ENCODE measurements at places on chromosomes 2 and 18.
A peak's percentile ranks its signal among the peaks of the same experiment; 100 is the strongest.

GRCh38 chr18:45321520-45321919 is 293.8 kb upstream of the SLC14A2 start:
- DNase-seq: no peak

GRCh38 chr18:9671214-9671613 is 36.9 kb upstream of the RAB31 start:
- no peak for DNase-seq

DNA sequence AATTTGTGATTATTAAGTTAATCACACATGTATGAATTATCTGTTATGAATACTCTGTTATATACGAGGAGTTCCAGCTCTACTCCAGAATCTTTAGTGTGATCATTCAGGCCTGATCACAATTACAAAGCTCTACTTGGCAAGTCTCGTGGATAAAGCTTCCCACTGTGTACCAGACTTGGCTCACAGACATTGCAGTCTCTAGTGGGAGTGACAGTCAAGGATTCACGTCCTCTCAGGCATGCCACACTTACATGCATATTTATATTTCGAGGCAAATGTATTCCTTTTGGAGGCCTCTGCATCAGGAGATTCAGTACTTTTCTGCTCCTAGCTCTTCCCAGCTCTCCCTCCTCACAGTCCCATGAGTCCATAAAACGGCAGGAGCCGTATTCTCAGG is 403.4 kb upstream of the CDH7 start:
- DNase-seq: no peak

DNA sequence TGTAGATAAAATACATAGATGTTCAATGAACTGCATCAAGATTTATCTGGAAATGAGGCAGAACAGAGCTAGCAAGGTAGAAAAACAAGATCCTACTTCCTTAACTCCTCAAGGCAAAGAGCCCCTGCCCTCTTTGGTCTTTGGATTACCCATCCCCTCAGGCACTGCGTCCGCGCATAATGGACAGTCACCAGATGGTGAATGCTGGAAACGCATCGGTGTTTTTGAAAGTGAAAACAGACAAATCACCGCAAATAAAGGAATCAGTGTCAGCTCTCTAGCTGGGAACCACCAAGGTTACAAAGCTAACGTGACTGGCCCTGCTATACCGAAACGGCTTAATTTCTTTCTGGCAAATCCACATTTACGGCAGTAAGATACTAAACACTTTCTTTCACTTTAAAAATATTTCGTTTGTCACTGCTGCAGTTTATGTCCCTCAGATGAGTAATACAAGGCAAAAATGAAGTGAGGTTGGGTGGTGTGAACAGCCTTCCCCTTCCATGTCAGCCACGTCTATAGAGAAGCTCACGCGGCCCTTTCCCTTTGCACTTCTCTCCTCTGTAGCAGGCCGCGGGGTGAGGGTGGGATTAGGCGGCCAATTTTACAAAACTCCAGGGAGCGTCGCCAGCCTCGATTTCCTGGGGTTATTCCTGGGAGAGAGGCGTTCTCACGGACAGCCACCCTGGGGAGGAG is 627 bp upstream of the GALR1 start:
- DNase-seq: no peak

DNA sequence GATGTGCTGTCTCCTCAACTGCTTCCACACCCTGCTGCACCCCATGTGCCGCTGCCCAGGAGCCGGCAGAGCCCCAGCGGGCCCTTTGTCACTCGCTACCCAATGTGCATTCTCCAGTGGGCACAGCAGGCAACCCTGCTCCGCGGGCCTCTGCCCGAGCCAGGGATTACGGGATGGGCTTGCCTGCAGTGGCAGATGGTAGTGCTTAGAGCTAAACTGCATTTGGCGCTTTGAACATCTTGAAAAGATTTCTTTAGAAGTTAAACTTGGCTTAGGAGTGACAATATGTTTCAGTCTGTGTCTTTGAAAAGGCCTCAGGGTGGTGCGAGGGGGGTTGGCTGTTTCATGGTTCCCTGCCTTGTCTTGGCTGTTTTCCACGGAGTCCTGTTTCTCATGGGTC is 84.0 kb upstream of the BOD1L2 start:
- peak; percentile 55 for DNase-seq

DNA sequence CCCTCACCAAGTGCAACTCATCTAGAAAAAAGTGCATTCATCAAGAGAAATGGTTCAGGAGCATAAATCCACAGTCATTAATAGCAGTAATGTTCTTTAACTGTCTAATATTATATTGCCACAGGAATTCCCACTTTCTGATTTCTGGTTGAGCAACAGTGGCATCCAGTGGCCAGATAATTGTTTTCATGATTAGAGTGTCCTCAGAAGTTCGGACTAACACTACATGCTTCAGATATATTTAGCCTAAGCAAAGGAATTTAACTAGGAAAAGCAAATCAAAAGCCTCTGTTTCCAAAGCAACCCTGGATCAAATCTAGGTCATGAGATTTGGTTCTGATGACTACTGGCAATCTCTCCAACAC is 9.8 kb upstream of the ERBB4 start:
- DNase-seq: no peak

GRCh38 chr2:166417669-166418068 is 41.9 kb upstream of the SCN9A start:
- no peak for DNase-seq

GRCh38 chr2:157849591-157849990 is 26.5 kb downstream of the ACVR1 start:
- no peak for DNase-seq

DNA sequence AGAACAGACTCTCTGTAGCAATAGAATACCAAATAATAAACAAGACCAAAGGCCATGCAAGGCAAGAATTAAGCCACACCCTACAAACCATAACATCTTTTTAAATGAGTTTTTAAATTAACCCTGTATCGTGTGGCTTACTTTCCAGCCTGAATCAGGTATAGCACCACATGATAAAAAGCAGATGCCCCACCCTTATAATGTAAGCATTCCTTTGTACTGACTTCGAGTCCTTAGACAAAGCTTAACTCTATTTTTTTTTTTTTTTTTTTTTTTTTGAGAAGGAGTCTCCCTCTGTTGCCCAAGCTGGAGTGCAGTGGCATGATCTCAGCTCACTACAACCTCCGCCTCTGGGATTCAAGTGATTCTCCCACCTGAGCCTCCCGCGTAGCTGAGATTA is 1.7 kb upstream of the C2orf42 start:
- DNase-seq: no peak

- no peak for DNase-seq
Measured at GRCh38 chr2:133490411-133490980, 77.8 kb downstream of the NCKAP5 start.

DNA sequence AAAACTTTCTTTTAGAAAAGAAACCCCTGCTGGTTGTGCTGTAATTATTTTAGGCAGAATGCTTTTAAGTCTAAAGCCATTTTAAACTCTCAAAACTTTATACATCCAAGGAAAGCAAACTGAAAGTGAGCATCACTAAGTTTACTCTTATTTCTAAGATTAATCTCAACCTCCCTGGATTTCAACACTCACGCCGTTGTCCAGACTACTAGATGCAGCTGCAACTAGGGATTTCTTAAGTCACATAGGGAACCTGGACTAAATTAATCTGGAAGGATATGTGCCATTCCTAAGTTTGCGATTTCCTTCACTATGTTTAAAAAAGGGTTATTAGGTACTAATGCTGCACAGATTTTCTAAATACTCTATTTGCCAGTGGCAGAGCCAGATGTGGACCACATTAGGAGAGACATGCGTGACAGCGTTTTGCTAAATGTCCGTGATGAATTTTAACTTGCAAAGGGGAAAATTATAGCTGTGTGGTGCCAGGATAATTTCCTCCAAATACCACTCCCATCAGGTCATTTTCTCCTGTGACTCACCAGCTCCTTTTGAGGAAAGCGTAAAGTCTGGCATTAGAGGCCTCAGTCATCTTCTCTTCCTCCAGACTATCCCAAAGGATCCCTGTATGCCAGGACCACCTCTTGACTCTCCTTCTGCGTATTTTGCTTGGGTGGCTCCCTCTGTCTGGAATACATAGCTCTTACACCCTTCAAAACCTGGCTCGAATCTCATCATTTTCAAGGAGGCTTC is 143.7 kb downstream of the ATL2 start:
- no peak for DNase-seq

DNA sequence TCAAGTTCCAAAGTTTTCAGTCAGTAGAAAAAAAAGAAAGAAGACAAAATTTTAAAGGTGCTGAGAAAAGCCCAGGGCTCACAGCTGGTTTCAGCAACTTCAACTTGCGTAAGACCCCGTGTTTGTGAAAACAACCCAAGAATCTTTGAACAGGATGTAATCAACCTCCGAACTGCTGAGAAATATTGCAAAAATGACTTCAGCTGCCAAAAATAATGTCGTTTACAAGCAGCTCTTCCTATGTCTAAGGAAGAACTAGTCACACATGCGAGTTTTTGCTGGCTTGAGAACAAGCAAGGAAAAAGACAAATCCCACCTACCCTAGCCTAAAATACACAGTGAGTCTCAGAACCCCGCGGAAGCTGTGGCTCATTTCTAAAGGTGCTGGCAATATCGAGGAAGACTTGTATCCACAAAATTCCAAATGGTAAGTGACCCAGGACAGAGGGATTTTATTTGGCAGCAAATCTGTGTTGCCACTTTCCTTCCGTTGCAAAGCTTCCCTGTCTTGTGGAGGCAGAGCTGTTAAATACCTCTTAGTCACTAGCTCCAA is 59.8 kb upstream of the SLC8A1 start:
- DNase-seq: no peak

DNA sequence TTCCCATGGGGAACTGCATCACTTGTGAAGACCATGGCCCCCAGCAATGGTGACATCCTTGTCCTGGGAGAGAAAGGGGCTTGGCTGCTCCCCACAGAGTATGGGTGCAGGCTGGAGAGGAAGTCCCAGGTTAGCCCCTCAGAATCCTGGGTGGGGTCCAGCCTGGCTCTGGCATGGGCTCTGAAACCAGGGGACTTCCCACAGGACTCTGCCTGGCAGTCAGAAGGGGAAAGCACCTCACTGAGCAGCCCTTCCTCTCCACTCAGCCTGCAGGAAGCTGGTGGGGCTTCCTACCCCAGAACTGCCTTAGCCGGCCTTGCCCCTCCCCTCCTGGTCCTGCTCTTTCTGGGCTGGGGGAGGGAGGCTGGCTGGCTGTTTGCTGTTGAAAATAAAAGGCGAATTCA is 3.7 kb downstream of the NEURL3 start:
- no peak for DNase-seq

GRCh38 chr2:20916604-20917286 is 93.8 kb upstream of the LDAH start:
- DNase-seq: no peak
